IMR-90 (cell line): ENCODE measurements at places on chromosomes 3 and 15.

- no peak for DNase-seq
Observed at GRCh38 chr3:15113471-15113870, 14.5 kb upstream of the RBSN start.

GRCh38 chr3:149356044-149356592 lies 21.3 kb downstream of the TM4SF1 start:
- DNase-seq, result no peak

GRCh38 chr3:45986303-45986982 lies 9.2 kb downstream of the FYCO1 start:
- peak; percentile 87 for DNase-seq

- no peak for DNase-seq
Observed at GRCh38 chr3:85258326-85258725, 299.5 kb downstream of the CADM2 start.

- DNase-seq, result peak; percentile 77
Observed at GRCh38 chr15:65870889-65871533, 1.7 kb downstream of the RAB11A start.

- peak; percentile 38 for DNase-seq
Observed at GRCh38 chr15:78034495-78035191, 42.9 kb downstream of the TBC1D2B start.

- DNase-seq, result no peak
Observed at GRCh38 chr3:122578069-122578740, 755 bp downstream of the PARP15 start.
